Stimulated activated CD8-positive, alpha-beta memory T cell treated with anti-CD3 and anti-CD28 coated beads, Interleukin-2, amount 100 ng/mL, for 1 hour (primary cell): ENCODE measurements at places on chromosomes 11 and 22.

- DNase-seq = no peak
These were observed 710 bp downstream of the DERL3 start for GRCh38 chr22:23837911-23838680.

DNA sequence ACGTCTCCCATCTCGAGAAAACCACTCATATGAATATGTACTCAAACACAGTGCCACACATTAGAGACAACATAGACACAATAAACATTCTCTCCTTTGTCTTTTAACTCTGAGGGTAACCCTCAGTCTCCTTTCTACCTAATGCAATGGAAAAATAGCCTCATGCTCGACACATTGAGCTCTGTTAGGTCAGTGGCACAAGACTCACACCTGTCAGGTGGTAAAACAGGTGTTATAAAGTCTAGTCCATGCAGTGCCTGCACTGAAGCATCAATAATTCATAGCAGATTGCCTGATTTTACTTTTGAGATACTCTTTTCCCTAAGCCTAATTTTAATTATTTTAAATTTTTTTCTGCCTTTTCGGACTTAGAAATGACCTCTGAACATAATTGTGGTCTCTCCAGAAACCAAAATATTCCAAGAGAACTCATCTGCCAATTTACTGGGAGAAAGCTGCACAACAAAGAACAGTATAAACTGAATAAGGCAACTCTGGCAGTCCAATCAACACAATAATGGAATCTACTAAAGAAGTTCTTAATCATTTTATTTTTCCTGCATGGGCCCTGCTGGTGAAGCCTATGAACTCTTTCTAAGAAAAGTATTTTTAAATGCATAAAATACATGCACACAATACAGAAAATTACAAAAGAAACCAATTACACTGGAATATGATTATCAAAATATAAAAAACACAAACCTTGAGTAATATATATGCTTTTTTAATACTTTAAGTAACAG lies 9.9 kb downstream of the RDX start:
- DNase-seq = no peak

- DNase-seq = no peak
These were observed 27.6 kb downstream of the SLC6A5 start for GRCh38 chr11:20627026-20627425.

- DNase-seq = no peak
These were observed 17.3 kb downstream of the PHLDA2 start for GRCh38 chr11:2911785-2912391.

- DNase-seq = no peak
These were observed 81.9 kb upstream of the RCN1 start for GRCh38 chr11:32008880-32009551.

DNA sequence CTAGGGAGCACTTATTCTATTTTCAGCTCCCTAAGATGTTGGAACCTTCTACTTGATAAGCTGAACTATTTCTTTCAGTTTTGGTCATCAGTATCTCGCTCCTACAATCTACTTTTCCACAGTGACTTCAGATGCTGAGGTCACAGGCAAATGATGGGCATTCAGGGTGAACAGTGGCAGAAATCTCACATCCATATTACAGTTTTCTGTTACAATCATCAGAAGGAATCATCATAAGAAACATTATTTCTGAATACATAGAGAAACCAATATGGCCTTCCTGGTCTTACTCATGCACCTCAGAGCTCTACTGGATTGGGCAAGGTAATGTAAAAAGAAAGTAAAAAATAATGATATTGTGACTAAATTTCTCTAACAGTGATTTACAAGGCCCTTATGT lies 39.4 kb upstream of the DDI1 start:
- no peak for DNase-seq

GRCh38 chr11:17634776-17635550 lies 84.4 kb upstream of the MYOD1 start:
- no peak for DNase-seq

DNA sequence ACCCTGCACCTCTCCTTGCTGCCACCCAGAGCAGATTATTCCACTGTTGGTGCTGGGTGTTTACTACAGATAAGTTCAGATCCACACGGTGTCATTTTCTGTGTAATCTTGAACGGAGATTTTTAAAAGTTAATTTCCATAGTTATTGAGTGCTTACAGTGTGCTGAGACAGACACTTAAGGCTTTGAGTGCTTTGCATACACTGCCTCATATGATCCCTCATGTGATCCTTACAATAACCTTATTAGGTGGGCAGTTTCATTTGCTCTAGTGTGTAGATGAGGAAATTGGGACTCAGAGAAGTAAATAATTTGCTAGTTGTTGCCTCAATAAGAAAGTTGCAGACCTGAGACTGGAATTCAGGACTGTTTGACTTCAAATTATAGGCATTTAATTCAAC lies 32.3 kb upstream of the ME3 start:
- no peak for DNase-seq

DNA sequence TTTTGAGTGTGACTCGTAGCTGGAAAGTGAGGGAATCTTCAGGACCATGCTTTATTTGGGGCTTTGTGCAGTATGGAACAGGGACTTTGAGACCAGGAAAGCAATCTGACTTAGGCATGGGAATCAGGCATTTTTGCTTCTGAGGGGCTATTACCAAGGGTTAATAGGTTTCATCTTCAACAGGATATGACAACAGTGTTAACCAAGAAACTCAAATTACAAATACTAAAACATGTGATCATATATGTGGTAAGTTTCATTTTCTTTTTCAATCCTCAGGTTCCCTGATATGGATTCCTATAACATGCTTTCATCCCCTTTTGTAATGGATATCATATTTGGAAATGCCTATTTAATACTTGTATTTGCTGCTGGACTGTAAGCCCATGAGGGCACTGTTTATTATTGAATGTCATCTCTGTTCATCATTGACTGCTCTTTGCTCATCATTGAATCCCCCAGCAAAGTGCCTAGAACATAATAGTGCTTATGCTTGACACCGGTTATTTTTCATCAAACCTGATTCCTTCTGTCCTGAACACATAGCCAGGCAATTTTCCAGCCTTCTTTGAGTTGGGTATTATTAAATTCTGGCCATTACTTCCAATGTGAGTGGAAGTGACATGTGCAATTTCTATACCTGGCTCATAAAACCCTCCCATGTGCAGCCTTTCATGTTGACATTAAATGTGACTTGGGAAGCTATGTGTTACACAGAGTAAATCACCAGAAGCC lies 11.0 kb downstream of the OR51E1 start:
- DNase-seq = no peak

GRCh38 chr11:41394521-41395195 lies 64.8 kb downstream of the LRRC4C start:
- DNase-seq = no peak

GRCh38 chr11:50174189-50174588 lies 141.5 kb downstream of the OR4C45 start:
- no peak for DNase-seq

DNA sequence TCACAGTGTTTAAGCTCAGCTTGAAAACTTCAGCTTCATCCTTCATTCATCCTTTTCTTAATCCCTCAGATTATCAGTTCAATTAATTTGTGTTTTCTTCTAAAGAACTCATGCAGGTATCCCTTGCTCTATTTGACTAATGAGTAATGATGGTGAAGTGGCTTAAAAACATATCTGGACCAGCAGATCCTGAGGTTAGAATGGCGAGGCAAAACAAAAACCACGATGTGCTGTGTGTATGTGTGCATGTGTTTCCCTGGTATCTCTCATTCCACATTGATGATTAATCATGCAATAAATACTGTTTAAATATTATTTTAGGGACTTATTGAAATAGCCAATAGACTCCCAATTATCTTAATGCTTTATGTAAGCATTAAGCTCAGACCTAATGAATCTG lies 437.0 kb downstream of the DYNC2H1 start:
- no peak for DNase-seq

- no peak for DNase-seq
These were observed 8.5 kb downstream of the BACE1-AS start for GRCh38 chr11:117299351-117300282.

GRCh38 chr11:129286813-129287212 lies 88.8 kb upstream of the BARX2 start:
- no peak for DNase-seq

- no peak for DNase-seq
These were observed 9.9 kb downstream of the NARS2 start for GRCh38 chr11:78564490-78565467.

DNA sequence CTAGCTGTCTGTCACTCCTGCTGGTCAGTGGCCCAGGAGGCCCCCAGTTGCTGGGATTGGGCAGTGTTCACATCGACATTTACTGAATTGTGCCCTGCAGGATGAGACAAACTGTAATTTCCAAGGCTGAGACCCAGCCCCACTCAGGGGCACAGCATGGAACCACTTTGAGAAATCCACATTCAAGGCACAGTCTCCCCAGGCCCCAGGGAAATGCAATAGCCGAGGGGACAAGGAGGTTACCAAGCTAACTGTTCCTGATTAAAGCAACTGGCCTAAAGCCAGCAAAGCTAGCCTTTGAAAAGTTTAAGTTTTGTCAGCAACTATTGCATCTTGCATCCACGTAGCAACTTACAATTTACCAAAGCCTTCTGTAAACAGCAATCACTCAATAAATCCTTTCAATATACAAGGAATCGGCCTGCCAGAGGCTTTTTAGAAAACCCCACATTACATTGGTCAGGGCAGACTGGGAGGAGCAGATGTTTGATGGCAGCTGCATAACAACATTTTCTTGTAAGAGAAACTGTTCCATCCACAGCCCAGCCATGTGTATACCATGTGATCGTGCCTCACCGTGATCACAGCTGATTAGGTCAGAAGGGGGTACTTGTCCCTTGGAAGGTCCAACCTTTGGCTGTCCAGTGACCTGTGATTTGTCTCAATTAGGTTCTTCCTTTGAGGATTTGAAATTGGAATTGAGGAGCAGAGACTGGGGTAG lies 103.9 kb downstream of the TENM4 start:
- no peak for DNase-seq

DNA sequence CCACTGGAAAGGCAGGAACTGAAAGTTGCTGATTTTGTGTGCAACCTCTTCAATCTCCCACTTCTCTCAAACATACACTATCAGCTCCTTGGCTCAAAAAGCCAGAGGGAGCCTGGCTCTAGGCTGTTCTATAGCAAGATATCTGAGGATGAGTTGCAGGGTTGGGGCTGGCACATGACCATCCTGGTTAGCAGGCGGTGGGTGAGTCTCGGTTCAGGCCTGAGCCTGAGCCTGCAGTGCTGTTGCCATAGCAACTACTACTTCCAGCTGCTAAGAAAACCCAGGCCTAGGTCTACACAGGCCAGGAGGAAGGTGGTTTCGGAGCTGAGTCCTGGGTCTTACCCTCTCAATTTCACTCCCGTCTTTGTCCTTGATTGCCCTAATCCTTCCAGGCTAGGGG lies 39.0 kb downstream of the CWC15 start:
- no peak for DNase-seq

DNA sequence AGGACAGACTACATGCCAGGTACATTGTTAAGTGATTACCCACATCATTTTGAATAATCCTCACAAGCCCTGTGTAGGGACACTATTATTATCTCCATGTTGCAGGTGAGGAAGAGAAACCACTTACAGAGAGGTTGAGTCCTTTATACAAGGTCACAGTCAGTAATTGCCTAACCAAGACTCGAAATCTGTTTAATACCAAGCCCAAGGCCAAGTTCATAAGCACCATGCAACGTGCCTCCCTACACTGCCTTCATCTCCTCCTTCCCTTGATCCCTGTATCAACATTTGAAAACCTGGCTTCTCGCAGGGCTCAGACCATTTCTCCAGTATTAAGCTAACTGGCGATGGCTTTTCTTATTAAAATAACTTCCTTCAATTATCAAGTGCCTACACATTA lies 41.7 kb upstream of the SEZ6L start:
- no peak for DNase-seq

- no peak for DNase-seq
These were observed 88.6 kb upstream of the B3GAT1 start for GRCh38 chr11:134500621-134501020.

- no peak for DNase-seq
These were observed 911 bp downstream of the A4GALT start for GRCh38 chr22:42719656-42720262.

- no peak for DNase-seq
These were observed 542.1 kb downstream of the ETS1 start for GRCh38 chr11:128045094-128045725.

GRCh38 chr11:14812757-14813156 lies 79.3 kb downstream of the CYP2R1 start:
- DNase-seq = no peak

DNA sequence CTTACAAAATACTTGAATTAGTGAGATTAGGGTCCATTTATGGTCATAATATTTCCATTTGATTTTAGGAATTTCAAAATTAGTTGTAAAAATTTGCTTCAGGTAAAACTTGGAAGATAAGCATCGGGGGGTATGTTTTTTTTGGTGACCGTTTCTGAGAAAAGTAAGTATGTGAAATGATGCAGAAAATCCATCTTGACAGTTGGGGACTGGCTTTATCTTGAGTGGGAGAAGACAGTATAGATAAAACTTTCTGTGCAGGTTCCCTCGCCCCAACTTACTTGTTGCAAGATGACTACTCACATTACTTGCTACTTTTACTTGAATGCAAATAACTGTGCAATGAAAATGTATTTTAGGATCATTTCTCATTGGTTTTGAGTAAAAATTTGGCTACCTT lies 49.5 kb downstream of the DNAJC24 start:
- no peak for DNase-seq

- DNase-seq = no peak
These were observed 64.5 kb downstream of the SHISAL1 start for GRCh38 chr22:44247923-44248892.

GRCh38 chr22:27252282-27253049 lies 549.1 kb downstream of the MN1 start:
- no peak for DNase-seq

DNA sequence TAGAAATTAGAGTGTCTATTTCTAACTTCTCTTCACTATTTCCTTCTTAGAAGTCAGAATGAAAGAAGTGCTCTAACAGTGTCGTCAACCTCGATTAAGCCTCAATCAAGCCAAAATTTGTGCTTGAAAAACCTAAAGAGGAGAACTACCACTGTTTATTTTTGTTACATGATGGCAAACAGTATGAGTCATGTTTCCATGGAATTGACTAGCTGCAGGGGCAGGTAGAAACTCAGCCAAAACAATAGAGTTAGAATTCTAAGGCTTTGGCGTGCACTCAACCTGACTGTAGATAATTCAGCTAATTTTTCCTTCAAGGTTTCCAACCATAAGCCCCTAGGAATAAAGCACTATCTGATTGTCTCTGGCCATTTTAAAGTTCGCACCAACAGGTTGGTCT lies 415.9 kb downstream of the ETS1 start:
- no peak for DNase-seq

DNA sequence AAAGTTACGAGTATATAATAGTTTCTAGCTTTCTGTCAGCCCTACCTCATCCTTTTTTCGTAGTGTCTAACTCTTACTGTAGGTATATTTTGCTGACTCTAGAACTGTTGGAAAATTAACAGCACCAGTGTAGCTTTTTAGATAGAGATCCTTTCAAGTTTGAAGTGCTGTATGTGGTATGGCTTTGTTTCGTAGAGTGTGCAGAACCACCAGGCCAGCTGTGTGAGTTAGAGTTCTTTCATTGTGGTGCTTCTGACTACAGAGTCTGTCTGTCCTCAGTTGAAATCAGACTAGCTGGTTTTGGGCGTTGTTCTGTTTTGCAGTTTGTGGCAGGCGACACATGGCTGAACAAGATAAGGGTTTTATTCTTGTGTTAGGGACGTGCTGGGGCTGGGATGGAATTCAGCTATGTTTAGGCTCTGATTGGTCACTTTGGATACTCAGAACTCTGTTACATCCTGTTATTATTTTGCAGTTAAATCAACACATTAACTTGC lies 3.2 kb downstream of the ARHGEF12 start:
- no peak for DNase-seq

GRCh38 chr11:2211113-2211971 lies 39.7 kb upstream of the TH start:
- no peak for DNase-seq
